ENCODE measurements at places on chromosomes 16 and 17.
A peak's percentile ranks its signal among the peaks of the same experiment; 100 is the strongest.

DNA sequence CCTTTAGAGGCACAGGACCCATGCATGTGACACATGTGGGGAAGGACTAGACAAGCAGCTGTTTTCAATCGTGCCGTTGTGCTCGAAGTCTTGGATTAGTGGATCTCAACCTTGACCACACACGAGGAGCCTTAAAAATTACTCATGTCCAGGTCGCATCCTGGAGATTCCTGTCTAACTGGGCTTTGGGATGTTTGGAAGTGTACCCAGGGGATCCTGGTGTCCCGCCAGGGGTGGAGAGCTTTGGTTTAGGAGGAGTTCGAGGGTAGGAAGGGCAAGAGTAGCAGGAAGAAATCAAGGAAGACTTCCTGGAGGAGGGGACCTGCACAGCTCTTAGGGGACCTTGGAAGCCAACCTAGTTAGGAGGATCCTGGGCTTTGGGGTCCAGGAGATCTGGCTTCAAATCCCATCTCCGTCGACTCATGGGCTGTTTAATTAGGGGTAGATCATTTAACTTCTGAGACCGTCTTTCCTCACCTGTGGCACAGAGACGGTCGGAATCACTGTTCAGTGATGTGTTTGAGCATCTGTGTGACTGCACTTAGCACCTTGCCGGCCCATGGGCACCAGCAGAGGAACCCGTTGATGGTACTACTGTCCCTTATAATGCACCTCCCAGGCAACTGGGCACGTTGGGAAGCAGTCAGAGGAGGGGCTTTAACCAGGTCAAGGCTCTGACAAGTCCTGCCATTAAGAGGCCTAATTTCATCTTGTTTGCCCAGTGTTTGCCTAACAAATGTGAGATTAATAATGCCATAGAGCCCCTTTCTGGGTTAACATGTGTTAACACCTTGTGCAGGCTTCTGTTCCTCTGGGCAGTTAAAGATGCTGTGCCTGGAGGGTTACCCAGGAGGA lies 102.0 kb upstream of the PLCG2 start:
- DNase-seq = no peak

GRCh38 chr16:84633622-84634021 lies 14.7 kb upstream of the KLHL36 start:
- no peak for DNase-seq

GRCh38 chr17:65417406-65418221 lies 143.8 kb downstream of the AXIN2 start:
- DNase-seq = no peak

- no peak for DNase-seq
Measured at GRCh38 chr17:42342242-42343008, 45.8 kb downstream of the STAT3 start.

GRCh38 chr17:79916991-79917901 lies 78.0 kb upstream of the CBX4 start:
- DNase-seq = no peak

GRCh38 chr16:56048425-56049105 lies 142.7 kb upstream of the GNAO1 start:
- DNase-seq = no peak

DNA sequence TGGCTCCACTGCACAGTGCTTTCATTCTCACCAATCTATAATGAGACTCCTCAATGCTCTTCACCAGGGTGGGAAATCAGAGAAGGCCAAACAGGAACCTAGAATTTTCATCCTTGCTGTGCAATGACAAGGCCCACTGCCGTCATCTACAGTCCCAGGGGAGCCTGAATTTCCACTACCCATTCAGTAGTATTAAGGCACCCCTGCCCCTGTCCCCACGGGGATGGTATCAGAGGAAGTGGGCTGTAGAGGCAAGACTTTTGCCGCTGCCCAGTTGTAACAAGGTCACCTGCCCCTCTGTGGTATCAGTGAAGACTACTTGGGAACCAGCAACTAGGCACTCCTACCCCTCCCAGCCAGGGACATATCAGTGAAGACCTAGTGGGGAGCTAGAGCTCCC lies 104.5 kb downstream of the C16orf78 start:
- peak; percentile 15 for DNase-seq

DNA sequence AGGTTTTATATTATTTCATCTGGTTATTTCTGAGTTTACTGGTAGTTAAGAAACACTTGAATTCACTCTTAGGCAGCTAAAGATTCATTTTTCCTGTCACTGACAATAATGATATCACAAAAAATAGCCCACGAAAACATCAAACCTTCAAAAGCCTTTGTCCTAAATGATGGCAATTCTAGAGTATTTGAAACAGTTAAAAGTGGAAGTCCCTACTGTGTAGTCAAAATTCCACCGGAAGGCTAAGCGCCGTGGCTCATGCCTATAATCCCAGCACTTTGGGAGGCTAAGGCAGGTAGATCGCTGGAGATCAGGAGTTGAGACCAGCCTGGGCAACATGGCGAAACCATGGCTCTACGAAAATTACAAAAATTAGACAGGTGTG lies 103.5 kb downstream of the HIC1 start:
- DNase-seq = no peak

- no peak for DNase-seq
Measured at GRCh38 chr16:28843766-28844165, 2.4 kb downstream of the TUFM start.

- DNase-seq = no peak
Measured at GRCh38 chr17:49567104-49567521, 8.6 kb upstream of the NXPH3 start.

DNA sequence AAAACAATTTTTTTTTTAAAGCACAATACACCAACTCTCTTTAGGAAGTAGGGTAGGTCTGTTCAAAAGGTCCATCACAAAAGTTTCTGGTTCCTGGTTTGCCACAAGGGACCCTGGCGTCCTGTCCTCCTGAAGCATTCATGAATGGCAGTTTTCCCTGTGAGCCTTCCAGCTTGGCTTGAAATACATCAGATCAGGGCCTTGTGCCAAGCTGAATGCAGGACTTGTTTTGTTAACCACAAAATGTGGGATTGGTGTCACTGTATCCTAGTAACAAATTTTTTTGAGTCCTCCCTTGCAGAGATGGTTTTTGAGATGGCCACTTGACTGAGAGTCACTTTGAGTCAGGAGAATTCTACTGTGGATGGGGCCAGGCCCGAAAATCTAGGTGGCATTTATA lies 3.9 kb downstream of the GNAO1 start:
- DNase-seq = no peak

DNA sequence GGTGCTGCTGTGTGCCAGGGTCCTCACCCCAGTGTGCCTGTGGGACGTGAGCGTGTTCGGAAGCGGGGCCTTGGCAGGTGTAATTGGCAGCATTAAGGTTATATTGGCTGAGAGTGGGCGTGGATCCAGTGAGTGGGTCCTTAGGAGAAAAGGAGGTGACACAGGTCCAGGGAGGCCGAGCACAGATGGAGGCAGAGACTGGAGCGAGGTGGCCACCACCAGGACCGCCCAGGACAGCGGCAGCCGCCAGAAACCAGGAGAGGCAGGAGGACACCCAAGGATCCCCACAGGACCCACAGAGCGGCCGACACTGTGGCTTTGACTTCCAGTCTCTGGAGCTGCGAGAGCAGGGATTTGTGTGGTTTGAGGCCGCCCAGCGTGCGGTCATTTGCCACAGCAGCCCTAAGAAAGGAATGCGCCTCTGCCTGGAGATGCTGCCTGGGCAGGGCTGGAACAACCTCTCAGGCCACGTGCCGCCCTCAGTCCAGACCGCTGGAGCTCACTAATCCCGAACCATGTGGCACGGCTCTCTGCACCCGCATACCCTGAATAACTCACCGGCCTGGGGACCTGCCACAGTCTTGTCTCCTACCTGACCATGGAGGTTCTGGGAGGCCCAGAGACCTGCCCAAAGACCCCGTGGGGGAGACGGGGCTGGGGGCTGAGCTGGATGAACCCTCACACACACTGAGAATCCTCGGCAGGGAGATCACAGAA lies 45.4 kb downstream of the SOX8 start:
- no peak for DNase-seq

DNA sequence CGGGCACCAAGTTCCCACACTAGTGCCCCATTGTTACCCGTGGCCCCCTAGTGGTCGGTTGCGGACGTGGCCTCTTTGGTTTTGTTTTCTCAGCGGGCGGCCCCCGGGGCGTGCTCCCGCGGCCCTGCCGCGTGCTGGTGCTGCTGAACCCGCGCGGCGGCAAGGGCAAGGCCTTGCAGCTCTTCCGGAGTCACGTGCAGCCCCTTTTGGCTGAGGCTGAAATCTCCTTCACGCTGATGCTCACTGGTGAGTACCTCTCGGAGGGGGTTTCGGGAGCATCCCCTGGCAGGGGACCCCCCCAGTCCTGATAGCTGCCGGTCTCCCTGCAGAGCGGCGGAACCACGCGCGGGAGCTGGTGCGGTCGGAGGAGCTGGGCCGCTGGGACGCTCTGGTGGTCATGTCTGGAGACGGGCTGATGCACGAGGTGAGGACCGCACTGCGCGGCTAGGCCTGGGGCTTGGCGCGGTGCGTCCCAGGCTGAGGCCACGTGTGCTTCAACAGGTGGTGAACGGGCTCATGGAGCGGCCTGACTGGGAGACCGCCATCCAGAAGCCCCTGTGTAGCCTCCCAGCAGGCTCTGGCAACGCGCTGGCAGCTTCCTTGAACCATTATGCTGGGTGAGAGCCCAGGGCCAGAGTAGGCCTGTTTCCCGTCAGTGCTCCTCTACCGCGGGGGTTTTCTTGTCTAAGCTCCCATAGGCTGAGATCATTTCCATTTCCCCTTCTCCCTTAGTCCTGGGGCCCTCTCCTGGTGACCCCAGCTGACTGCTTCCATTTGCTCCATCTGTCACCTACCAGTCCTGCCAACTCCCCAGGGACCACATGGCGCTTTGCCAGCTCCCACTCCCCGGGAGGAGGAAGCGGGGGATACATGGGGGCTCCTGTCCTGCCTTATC lies 1.7 kb downstream of the SPHK1 start:
- peak; percentile 81 for DNase-seq

DNA sequence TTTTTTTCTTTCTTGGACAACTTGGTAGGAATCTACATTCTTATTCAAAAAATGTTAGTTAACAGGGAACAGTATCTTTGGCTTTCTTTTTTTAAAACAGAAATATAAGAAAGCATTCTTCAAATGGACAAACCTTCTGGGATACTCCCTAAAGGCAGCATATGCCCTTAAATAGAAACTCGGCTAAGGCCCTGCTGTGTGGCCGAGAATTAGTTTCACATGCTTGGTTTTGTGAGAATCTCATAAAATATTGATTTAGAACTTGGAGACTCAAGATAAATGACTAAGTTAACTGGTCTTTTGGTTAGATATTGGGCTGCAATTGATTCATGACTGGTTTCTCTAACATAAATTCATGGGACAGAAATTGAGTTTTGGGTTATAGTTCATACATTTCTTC lies 359.9 kb upstream of the XYLT1 start:
- no peak for DNase-seq

- no peak for DNase-seq
Measured at GRCh38 chr17:17064322-17064721, 22.1 kb downstream of the MPRIP start.

DNA sequence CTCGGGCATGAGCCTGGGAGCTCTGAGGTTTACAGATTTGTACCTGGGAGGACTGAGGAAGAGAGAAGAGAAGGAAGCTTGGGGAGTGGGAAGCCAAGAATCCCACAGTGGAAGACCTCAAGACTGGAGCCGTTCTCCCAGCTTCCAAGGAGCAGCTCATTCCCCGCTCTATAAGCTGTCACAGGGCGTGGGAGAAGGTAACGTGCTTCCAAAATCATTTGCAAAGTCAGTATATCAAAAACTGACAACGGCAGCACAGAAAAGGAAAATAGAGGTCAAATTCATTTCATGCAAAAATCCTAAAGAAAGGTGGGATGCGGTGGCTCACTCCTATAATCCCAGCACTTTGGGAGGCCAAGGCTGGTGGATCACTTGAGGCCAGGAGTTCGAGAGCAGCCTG lies 7.8 kb downstream of the PIK3R5 start:
- DNase-seq = no peak

GRCh38 chr17:72702136-72702735 lies 390.3 kb downstream of the SLC39A11 start:
- DNase-seq = no peak

- peak; percentile 69 for DNase-seq
Measured at GRCh38 chr16:27237219-27238015, 31.2 kb downstream of the NSMCE1 start.

DNA sequence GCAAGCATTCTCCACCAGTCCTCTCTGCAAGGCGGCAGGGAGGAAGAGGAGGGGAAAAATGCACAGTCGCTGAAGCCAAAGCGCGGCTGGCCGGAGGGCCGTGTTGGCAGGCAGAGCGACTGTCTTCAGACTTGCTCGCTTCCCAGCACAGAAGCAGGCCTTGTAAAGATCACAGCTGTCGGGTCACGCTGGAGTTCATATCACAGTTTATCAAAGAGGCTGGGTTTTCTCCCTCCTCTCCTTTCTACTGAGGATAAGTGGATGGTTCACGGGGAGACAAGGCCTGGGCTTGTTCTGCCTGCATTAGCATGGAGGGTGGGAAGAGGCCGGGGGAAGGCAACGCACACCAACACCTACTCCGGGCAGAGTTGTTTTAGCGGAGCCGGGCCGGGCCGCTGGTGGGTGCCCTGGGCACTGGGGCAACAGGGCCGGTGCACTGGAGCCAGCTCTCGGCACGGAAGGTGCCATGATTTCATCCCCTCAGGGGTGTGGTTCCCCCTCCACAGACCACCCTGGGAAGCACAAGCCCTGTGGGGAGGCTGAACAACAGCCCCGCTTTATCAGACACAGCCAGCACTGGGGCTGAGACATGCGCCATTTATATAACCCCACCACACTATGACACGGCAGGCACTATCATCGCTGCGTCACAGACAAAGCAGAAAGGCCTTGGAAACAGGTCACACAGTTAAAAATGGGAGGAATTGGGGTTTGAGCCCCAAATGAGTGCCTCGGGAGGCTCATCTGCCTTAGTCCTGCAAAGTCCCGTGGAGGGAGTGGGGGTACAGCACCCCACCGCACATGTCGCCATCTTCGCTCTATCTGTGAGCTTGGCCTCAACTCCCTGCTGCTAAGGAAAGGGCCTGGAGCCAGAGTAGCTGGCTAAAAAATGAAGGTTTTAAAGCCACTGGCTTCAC lies 40.3 kb upstream of the MTSS2 start:
- DNase-seq = no peak

Data from CD4-positive, alpha-beta T cell treated with Interleukin-15 for 1 hour (primary cell).